ENCODE measurements at places on chromosomes 11 and 22.

DNA sequence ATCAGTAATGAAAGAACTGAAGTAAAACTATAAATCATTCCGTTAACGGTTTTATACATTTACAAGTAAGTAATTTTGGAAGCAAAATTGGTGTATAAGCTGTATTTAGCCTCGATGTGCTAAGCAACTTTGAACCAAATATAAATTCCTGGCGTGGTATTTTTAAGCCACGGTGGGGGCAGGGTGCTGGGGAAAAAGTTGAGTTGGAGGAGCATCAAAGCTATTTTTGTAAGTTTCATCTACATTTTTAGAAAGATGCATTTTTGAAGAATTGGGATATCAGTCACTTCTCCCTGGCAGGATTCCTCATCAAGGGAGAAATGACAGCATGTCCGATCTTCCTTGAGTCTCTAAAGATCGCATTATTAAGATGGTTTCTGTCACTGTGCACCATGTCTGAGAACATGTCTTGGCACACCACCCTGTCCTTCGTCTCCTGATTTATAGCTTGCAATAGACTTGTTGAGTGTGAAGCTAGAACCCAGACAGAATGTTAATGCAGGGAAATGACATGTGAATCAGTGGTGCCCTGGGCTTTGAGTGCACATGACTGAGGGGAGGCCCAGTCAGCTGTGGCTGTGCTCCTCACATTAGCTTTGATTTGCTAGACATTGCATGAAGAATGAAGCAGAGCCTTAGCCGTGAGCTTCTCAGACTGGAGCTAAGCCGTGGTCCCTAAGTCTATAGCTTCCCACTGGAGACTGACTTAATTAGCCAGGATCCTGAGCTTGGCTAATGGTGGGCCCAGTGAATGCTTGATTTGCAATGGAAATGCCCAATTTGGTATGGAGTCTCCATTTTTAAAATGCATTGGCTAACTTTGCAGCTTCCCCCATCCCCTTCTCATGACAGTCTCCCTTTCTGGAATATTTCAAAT, 127.0 kb downstream of the COMMD9 start:
- no peak for DNase-seq

DNA sequence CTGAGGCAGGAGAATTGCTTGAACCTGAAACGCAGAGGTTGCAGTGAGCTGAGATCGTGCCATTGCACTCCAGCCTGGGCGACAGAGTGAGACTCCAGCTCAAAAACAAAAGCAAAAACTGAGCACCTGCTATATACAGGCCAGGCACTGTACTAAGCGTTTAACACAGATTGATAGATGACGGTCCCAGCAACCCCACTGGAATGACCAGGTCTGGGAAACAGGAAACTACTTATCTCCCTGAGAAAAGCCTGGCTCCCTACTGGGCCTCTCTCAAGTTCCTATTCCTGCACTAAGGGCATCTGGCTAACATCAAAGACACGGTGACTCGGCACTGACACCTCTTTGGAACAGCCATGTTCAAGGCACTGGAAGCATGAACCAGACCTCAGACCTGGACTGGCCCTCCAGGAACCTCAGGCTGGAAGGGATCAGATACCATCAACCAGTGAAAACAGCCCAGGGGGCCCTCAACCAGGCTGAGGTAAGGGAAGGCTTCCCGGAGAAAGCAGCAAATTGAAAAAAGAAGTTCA, 16.6 kb downstream of the ARAP1 start:
- DNase-seq = no peak

GRCh38 chr11:46731545-46731944, 12.5 kb downstream of the F2 start:
- DNase-seq = no peak

DNA sequence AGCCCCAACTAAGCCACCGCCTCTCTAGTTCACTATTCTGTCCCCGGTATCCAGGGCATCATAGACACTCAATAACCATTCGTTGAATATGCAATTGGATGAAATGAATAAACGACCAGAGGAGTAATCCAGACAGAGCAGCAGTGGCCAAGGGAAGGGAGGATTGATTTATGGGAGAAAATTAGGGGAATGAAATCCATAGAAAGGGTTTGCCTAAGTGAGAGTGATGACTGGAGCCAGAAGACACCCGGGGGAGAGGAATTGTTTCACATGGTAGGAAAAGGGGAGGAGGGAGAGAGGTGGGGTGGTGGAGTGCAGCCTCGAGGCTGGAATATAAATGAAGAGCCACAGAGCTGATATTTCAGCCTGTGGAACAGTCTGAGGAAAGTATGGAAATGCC, 168.2 kb downstream of the COMMD9 start:
- DNase-seq = no peak

GRCh38 chr11:75654314-75654713, 14.5 kb downstream of the MAP6 start:
- no peak for DNase-seq

GRCh38 chr11:73625696-73626318, 20.6 kb upstream of the PLEKHB1 start:
- peak; percentile 87 for DNase-seq

- DNase-seq = no peak
Observed at GRCh38 chr11:64650923-64651523, 60.0 kb downstream of the SLC22A12 start.

DNA sequence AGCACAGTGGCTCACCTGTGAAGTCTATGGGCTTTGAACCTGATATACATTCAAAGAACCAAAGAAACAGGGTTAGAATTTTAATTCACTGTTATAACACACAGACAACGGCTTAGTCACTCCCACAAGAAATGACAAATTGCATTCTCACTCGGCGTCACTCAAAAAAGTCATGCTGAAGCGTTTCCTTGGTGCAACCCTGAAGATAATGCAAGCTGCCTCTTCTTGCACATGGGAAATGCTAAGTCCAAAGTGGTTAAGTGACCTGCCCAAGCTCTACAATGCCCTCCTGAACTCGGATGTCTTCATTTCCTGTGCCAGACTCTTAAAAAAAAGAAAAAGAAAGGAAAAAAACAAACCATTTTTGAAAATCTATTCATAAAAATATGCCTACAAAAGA, 10.0 kb downstream of the LGR4 start:
- no peak for DNase-seq

- no peak for DNase-seq
Observed at GRCh38 chr22:28075358-28075981, 156.4 kb upstream of the PITPNB start.

- DNase-seq = no peak
Observed at GRCh38 chr11:47239852-47240251, 8.8 kb downstream of the ACP2 start.

DNA sequence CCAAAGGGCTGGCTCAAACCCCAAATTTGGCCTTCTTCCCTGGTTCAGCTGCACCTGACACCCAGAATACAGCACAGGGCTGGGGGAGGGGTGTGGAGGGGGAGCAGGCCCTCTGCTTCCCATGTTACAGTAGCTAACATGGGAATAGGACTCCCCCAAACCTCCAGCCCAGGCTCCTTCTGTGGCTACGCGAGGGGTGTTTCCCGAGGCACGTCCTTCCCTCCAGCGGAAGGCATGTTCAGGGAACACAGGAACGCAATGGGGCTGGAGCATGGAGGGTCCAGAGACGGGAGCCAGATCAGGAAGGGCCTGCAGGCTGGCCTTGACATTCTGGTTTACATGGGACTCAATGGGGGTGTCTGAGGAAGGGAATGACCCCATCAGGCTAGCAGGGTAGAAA, 11.8 kb upstream of the IGLL1 start:
- DNase-seq = no peak

Data from amygdala (tissue), 56 donors.